ENCODE measurements at places on chromosomes 6 and 20. TPM values are rescaled to one million over a fixed set of nuclear protein-coding genes. Genes with fewer than 3 reads are reported as not detected.

DNA sequence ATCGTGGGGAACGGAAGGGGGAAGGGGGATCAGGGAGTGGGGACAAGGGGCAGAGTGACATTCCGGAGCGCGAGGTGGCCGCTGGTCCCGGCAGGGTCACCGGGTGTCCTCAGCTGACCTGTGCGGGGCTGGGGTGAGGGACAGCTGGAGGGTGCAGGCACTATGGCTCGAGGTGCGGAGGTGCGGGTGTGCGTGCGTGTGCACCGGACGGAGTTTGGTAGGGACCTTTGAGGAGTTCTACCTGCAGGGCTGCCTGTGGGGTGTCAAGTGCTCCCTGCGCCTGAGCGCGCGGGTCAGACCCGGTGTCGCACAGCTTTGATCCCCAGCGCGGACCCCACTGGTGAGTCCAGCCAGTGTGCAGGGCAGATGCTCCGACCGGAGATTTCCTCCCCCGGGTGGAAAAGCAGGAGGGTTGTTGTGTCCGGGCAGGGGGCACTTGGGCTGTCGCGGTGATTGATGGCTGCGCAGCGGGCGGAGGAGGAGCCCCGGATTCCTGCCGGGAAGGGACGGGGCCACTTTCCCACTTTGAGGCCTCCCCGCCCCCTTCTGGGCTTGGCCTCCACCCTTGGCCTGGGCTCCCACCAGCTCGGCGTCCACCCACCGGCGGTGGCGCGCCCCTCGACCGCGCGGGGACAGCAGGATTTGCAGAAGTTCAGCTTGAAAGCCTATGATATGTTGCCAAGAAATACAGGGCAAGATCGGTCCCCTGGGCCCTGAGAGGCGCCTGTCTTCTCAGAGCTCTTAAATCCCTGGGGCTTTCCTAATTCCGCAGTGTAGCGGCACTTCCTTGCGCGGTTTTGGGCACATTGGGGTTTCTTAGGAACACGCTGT is 658 bp downstream of the RIN2 start:
- DNase-seq = peak; percentile 42

DNA sequence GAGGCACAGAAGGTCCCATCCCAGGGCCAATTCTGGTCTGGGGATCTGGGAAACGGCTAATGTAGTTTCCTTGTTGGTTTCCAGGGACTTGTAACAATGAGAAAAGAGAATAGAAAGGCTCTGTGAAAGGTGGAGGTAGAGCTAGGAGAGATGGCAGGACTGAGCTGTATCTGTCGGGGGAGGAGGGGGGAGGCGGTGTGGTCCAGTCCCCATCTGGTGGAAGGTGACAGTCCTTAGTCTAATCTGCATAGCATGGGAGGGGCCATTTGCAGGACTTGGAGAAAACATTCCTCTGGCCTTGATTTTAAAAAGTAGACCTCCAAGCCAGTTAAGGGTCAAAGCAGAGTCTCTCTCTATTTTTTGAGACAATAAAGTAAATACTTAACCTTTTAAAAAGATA is 137.1 kb downstream of the DNAH8 start:
- DNase-seq = no peak

Gene MARCKS
- polyA plus RNA-seq = 12.3 TPM

GRCh38 chr6:106556368-106556960 is 72.8 kb downstream of the RTN4IP1 start:
- DNase-seq = no peak

DNA sequence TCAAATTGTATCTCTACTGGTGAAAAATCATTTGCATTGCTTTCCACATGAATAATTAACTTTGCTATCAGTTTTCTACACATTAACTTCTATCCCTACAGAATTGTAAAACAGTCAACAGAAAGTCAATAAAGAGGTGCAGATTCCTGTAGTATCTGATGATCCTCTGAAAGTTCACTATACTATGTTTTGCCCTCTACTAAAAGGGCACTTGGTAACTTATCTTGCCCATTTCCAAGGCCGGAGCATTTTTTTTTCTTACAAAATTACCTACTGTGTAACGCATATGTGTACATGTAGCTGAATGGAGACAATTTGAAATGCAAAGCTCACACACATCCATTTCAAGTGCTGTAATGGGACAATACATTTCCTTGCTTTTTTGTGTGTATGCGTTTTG is 9.6 kb upstream of the SPTLC3 start:
- no peak for DNase-seq

GRCh38 chr6:168280020-168280898 is 39.3 kb downstream of the DACT2 start:
- DNase-seq = no peak

GRCh38 chr20:1876217-1876921 is 18.8 kb upstream of the SIRPA start:
- no peak for DNase-seq

DNA sequence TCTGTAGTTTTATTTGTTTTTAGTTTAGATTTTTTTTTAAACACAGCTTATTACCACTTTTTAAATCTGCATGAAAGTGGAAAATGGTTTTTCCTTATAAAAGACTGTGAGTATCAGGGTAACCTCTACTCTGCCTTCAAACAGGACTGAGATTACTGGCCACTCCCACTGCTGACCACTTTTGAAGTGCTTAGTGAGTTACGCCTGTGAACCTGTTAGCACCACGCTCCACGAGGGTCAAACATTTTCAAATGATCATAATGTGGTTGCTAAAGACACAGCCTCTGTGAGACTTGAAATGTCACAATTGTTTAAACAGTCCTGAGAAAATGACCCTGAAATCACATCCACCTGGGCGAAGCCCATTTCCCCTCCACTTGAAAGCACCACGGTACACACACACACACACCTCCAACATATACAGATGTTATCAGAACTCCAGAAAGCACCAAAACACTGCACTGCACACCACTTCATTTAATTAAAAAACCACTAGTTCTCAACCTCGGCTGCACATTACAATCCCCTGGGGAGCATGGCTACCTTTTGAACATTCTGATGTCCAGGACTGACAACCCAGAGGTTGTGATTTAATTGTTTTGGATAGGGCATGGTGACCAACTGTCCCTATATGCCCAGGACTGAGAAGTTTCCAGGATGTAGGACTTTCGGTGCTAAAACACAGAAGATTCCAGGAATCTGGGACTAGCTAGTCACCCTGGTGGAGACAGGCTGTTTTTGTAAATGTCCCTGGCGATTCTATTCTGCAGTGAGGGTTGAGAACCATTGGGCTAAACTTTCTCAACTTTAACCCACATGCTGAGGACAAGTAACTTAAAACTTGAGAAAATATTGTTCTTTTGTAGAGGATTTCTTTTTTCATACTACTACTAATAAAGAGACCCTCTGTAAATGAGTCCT is 176.4 kb upstream of the MYLIP start:
- DNase-seq = no peak

Gene IRF4
- polyA plus RNA-seq = 0.17 TPM

DNA sequence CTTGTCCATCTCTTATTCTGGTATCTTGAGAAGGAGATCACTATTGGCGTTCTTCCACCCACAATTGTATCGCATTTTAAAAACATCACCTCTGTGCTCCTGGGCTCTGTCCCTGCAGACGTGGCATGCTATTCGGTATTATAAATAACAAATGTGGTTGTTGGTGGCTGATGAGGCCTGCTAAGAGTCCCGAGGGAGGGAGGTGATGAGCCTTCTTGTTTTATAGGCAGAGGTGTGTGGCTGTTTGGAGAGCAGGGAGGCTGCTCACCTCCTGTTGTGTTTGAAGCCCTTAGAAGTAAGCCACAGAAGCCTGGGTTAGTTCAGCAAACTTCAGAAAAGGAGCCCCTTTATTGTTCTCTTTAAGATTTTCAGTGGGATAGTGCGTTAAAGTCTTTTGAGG is 15.6 kb downstream of the MANBAL start:
- no peak for DNase-seq

Gene TFAP2A
- polyA plus RNA-seq = 0.18 TPM

- no peak for DNase-seq
Measured at GRCh38 chr6:105753207-105753606, 332.9 kb upstream of the PRDM1 start.

GRCh38 chr20:59134182-59134581 is 29.4 kb upstream of the ZNF831 start:
- no peak for DNase-seq

Gene VSX1
- polyA plus RNA-seq = 0.73 TPM

Measured in adrenal gland (tissue), 19 donors.